Activated T-cell treated with anti-CD3 and anti-CD28 coated beads, Interleukin-2, amount 50 U/mL, for 48 hours (primary cell): ENCODE measurements at places on chromosomes 4 and X.
A peak's percentile ranks its signal among the peaks of the same experiment; 100 is the strongest.

DNA sequence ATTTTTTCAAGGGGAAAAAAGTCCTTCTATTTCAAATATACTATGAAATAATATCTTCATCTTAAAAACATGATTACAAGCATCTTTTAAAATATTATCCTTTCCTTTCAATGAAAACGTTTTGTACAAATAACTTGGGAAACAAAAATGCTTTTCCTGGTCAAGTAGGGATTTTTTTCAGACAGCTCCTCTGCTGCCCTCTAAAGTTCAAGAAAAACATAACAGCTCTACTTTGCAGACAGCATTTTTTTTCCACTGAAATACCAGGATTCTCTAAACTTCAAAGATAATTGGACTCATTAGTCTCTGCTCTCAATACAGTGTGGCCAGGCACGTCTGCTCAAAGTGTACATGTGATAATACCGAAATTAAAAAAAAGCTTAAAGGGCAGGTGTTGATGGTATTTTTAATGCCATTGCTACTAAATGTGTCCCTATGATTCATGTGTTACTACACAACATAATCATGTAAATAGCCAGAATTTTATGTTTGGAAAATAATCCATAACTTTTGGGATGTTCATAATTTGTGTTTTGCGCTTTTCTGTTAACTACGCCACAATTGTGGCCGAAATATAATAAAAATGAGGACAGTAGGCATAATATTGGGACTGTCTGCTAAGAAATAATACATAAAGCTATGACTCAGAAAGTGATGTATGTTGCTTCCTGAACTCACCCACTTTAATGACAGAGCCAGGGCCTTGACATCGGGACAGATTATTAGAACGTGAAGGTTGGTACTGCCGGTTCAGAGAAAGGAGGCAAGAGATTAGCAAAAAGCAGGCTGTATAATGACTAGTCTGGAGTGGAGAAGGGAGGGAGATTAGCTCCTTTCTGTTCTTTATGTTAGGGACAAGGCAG, 478.9 kb downstream of the KCNIP4 start:
- no peak for DNase-seq

GRCh38 chr4:55409468-55410171, 13.9 kb downstream of the TMEM165 start:
- DNase-seq: no peak

DNA sequence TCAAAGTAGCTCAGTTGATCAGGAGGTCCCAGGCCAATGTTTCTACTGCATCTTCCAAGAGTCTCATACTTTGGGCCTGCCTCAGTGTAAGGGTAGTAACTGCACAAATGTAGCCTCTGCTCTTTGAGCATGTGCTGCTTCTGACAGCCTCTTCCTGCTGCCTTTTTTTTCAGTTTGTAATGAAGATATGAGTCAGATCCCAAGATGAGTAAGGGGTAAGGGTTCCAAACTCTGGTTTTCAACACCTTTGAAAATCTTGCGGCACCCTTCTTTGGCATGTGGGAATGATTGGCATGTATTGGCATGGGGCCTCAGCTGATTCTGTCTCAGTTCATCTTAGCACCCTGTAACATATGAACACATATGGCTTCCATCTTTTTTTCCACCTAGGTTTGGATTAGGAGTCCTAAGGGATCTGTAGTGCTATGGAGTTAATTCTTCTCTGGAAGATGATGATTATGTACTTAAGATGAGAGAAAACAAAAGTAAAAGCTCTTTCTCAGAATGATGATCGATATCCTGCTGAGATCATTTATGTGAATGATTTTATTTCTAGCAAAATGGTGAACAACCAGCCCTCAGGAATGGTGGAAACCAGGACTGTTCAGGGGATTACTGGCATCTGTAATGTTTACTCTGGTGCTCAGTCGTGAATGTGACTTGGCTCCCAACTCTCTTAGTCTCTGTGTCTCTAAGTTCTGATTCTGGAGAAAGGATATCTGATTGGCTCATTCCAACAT, 118.7 kb upstream of the PRPS2 start:
- no peak for DNase-seq

DNA sequence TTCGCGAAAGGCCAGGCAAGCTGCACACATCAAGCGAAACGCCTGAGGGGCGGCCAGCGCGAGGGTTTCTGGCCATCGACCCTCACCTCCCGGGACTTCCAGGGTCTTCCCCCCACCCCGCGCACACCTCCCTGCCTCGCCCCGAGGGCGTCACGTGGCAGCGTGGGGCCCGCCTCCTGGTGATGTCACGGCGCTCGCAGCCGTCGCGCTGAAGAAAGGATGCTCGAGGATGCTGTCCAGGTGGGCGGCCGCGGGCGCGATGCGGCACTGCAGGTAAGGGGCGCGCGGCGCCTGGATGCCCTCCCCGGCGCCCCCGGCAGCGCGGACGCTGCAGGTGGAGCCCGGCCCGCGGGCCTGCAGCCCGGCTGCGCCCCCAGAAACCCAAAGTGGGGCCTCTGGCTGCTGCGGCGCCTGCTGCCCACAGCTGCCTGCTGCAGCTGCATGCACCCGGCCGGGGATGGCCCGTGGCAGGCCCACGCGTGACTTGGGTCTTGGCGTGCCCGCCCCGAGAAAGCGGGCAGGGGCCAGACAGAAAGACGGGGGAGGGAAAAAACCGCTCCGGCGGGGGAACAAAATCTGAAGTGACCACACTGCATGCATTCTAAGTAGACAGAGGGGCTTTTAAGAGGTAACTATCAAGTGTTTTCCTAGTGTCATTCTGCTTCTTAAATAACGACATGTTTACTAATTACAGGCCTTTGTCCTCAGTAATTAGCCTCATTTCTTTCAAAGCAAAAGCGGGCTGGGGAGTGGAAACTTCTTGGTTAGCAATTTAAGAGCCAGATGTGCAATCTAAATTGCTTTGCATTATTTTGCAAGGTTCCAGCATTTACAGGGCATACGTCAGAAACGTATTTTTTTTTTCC, 1.7 kb downstream of the CLCN4 start:
- DNase-seq: no peak

GRCh38 chrX:129361576-129361975, 161.7 kb downstream of the SMARCA1 start:
- no peak for DNase-seq

GRCh38 chrX:130984782-130985181, 73.4 kb upstream of the ARHGAP36 start:
- DNase-seq: no peak

DNA sequence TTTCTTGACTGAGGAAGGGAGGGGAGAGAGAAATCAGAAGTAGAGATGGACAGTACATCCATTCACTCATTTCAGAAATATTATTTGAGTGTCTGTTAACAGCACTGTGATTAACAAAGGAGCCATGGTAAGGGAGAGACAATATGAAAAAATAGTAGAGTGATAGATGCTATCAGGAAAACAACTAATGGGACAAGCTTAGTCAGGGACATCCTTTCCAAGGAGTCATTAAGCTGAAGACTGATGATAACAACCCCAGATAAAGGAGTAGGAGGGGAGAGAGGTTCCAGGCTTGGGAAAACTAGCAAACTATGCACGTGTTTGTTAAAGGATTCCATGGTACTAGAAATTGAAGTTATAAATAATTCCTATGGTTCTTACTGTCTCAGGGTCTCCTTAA, 122.2 kb downstream of the CBR4 start:
- DNase-seq: no peak

- DNase-seq: no peak
Measured at GRCh38 chr4:1109333-1109732, 4.0 kb downstream of the RNF212 start.

DNA sequence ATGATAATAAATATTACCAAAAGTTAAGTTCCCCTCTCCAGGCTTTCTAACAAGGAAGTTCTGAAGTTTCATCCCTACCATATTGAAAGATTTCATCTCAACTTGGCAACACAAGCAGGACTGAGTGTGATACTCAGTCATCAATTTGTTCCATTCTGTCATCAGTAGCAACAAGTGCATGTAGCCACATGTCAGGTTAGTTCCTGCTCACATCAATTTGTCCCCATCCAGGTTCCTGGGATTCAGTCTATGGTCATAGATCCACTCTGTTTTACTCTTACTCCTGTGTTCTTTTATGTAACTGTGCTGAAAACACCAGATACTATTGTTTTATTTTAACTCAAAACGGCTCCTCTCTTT, 22.2 kb downstream of the SMPX start:
- DNase-seq: no peak

- no peak for DNase-seq
Measured at GRCh38 chrX:53281321-53281822, at the start of gene IQSEC2. TSS of gene IQSEC2 (minus strand) at chrX:53281584.

DNA sequence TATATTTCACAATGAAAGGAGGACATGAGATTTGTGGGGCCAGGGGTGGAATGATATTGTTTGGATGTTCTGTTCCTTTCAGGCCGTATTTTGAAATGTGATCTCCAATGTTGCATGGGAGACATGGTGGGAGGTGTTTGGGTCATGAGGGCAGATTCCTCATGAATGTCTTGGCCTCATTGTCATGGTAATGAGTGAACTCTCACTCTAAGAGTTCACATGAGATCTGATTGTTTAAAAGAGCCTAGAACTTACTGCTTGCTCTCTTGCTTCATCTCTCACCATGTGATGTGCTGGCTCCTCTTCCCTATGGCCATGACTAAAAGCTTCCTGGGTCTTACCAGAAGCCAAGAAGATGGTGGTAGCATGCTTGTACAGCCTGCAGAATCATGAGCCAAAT, 1183.0 kb downstream of the TECRL start:
- DNase-seq: no peak

DNA sequence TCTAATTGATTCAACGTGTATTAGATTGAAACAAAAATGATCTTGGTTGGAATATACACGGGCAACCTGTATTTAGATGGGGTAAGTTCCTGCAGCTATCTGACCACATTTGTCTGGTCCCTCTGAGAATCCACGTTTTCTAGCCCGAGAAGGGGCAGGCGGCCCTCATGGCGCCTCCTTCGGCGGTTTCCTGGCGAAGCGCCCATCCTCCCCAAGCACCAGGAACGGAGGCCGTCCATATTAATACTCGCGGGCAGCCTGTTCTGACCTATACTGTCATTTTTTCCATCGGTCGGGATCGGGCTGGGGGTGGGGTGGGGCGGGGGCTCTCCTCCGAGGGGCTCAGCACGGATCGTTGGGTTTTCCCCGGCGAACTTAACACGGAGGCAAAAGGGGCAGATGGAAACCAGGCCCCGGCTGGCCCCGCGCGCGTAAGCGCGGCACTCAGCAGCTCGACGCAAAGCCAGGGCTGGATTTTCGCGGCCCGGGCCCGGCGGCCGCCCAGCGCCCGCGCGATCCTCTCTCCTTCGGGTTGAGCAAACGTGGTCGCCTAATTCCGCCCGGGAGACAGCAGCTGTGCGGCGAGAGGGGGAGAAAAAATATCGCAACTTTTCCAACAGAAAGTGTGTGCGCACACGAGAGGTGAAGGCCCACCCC, 77.2 kb upstream of the BCOR start:
- DNase-seq: peak; percentile 68

GRCh38 chrX:15430584-15430983, 46.4 kb upstream of the VEGFD start:
- no peak for DNase-seq

GRCh38 chr4:83644677-83645659, 109.1 kb downstream of the GPAT3 start:
- DNase-seq: peak; percentile 20

- no peak for DNase-seq
Measured at GRCh38 chr4:182764137-182764536, 153.0 kb downstream of the DCTD start.

- DNase-seq: no peak
Measured at GRCh38 chr4:152536545-152537182, 772 bp upstream of the FBXW7 start.

GRCh38 chr4:147740176-147740575, 8.3 kb downstream of the ARHGAP10 start:
- DNase-seq: no peak

DNA sequence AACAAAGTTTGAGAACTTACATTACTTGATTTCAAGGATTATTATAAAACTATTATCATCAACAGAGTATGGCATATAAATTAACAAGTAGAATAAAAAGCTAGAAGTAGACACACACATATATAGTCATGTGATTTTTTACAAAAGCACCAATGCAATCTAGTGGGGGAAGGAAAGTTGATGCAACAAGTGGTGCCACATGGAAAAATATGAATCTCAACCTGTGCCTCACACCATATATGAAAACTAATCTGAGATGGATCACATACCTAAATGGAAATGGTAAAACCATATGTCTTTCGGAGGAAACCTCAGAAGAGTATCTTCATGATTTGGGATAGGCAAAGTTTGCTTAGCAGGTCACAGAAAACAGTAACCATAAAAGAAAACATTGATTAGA, 34.9 kb upstream of the USP9X start:
- DNase-seq: no peak

- no peak for DNase-seq
Measured at GRCh38 chr4:184747034-184747830, 13.3 kb upstream of the CENPU start.

DNA sequence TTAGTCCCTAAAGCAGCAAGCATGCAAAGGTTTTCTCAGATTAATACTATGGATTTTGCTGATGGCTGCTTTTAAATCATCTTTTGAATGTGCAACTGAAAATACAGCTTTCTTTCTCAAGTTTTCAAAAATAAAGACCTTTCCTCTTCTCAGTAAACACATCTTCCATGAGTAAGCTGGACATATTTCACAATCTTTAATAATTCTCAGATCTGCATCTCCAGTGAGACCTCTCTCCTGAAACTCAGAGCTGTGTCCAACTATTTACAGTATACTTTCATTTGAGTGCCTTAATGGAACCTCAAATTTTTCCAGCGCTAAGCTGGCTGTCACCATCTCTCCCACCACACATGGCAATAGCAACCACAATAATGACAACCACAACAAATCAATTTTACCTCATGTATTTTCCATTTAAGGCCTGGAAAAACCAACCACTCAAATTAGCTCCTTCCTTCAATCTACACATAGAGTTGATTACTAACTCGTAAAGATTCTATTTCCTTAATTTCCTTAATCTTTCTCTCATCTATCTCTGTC, 192.4 kb upstream of the RPL34 start:
- no peak for DNase-seq

- DNase-seq: no peak
Measured at GRCh38 chrX:95350774-95351488, 1333.7 kb upstream of the DIAPH2 start.

GRCh38 chr4:75916091-75916661, 13.9 kb upstream of the PPEF2 start:
- DNase-seq: no peak

DNA sequence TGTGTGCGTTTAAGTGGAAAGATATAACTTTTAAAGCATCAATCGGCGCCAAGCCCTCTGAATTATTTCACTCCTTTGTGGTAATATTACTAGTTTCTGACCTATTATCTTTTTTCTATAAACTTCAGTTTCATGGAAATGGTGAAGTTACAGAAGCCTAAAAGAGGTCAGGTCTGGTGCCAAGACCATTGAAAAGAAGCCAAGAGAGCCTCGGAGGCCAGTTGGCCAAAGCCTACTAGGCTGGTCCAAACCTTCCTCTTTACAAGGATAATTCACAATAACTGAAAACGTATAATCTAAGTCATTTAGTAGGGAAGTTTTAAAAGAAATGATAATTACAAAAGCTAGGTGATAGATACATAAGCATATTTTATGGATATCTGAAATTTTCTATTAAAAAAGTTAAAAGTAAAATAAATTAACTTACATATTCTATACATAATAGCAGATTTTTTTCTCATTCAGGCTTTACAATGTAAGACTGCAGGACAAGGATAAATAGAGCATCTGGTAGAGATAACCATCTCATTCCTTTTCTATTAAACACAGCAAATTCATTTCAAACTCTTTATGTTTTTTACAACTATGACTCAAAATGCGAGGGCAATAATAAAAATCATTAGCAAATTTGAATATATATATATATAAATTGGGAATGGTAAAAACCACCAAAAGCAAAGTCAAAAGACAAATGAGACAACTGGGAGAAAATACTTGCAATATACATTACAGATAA, 49.2 kb downstream of the WDFY3 start:
- no peak for DNase-seq
